Bronchial smooth muscle cell (primary cell): ENCODE measurements at places on chromosomes 11 and 22. TPM values are rescaled to one million over a fixed set of nuclear protein-coding genes. Genes with fewer than 3 reads are reported as not detected.

SYT13 gene
- not detected in 2 replicates for total RNA-seq

XNDC1N gene
- 6.9 and 7.6 TPM in 2 replicates for total RNA-seq

LRRC55 gene
- total RNA-seq = under 0.01 TPM in 1 of 2 replicates, not detected in the other

TMPRSS13 gene
- total RNA-seq = not detected in 2 replicates

TRABD gene
- 15.3 and 20.3 TPM in 2 replicates for total RNA-seq

NLRP14 gene
- 0.09 and 0.16 TPM in 2 replicates for total RNA-seq

SPTBN2 gene
- 0.47 and 2.3 TPM in 2 replicates for total RNA-seq

CHRM4 gene
- total RNA-seq = 0.09 TPM in 1 of 2 replicates, not detected in the other

PC gene
- 38.0 and 39.1 TPM in 2 replicates for total RNA-seq

HBG2 gene
- 0.32 TPM in 1 of 2 replicates, not detected in the other for total RNA-seq
